ENCODE measurements at places on chromosomes 2 and 18.
A peak's percentile ranks its signal among the peaks of the same experiment; 100 is the strongest.

GRCh38 chr18:58578835-58579560, 49.9 kb downstream of the ALPK2 start:
- H3K27me3 ChIP-seq: peaks cover 15% of the 10 kb centered on the region
- peaks cover 3% of the 10 kb centered on the region for H3K36me3 ChIP-seq
- no peak for DNase-seq
- H3K27ac ChIP-seq: peak overlapping the region; percentile 77

DNA sequence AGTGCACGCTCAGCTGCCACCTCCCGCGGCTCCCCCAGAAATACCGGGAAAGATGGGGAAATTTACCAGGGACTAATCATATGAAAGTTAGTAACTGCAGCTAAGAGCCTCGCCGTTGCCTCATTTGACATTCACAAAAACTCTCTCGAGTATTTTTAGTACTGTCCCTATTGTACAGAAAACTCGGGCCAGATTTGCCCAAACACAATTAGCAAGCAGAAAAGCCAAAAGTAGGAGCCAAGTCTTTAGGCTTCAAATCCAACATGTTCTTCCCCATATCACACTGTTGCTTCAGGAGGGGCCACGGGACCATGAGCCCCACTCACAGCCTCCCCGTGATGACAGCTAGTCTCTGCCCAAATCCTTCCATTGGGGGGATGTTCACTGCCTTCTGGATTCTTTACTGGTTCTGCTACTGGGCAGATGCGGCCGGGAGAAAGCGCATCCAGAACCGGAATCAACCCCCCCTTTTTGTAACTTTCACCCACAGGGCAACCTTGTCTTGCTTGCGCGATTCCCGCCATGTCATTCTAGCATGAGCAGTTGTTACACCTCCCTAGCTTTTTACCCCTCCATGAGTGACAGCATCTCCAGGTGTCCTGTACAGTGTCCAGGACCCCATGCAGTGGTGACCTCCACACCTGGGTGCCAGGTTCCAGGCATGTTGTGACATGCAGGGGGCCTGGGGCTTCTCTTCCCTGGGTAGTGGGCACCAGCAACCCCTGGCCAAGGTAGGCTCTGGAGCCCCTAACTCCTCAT, 35.2 kb downstream of the CENPO start:
- no peak for DNase-seq
- H3K4me3 ChIP-seq: no peak overlapping the region
- peaks cover 19% of the 10 kb centered on the region for H3K4me1 ChIP-seq
- H3K36me3 ChIP-seq: peaks cover 3% of the 10 kb centered on the region

- H3K27ac ChIP-seq: peak overlapping the region; percentile 72
- H3K4me1 ChIP-seq: peaks cover 22% of the 10 kb centered on the region
- H3K4me3 ChIP-seq: peak overlapping the region; percentile 97
- peak; percentile 49 for DNase-seq
- peaks cover 9% of the 10 kb centered on the region for H3K27me3 ChIP-seq
Measured at GRCh38 chr2:158457826-158458616, 1.3 kb downstream of the PKP4 start.

DNA sequence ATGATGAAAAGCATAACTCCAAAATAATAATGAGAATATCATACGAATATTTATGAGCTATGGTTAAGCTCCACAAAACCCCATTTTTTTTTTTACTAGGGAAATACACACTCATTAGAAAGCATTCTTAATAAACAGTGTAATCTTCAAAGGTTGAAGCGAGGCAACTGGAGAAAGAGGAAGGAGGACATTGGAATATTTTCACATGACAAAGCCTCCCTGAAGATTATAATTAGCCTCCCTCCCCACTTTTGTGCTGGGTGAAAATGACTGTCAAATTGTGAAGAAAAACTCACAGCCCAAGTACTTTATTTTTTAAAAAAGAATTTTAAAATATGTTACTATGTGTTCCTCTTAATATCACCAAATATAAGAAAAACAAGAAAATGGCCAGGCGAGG, 64.1 kb upstream of the NFU1 start:
- peaks cover 16% of the 10 kb centered on the region for H3K4me1 ChIP-seq
- no peaks in the 10 kb centered on the region for H3K27me3 ChIP-seq
- H3K4me3 ChIP-seq: no peak overlapping the region
- peaks cover 9% of the 10 kb centered on the region for H3K36me3 ChIP-seq

GRCh38 chr2:71563872-71564271, 110.5 kb downstream of the DYSF start:
- H3K4me1 ChIP-seq: no peaks in the 10 kb centered on the region
- no peak overlapping the region for H3K4me3 ChIP-seq
- no peak overlapping the region for H3K27ac ChIP-seq
- H3K27me3 ChIP-seq: peaks cover 11% of the 10 kb centered on the region

- peaks cover 15% of the 10 kb centered on the region for H3K4me1 ChIP-seq
- no peak for DNase-seq
- H3K4me3 ChIP-seq: no peak overlapping the region
- H3K36me3 ChIP-seq: no peaks in the 10 kb centered on the region
- no peaks in the 10 kb centered on the region for H3K27me3 ChIP-seq
Measured at GRCh38 chr2:190352668-190353536, 9.5 kb downstream of the INPP1 start.

DNA sequence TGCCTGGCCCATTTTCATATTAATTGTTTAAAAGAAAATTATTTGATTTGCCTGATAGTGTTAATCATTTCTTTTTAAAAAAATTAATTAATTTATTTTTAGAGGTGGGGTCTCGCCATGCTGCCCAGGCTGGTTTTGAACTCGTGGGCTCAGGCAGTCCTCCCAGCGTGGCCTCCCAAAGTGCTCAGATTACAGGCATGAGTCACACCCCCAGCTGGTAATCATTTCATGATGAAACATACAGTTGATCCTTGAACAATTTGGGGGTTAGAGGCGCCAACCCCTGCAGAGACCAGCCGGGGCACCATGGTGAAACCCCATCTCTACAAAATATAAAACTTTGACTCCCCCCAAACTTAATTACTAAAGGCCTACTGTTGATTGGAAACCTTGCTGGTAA, 7.9 kb downstream of the GPN1 start:
- H3K4me1 ChIP-seq: peaks cover 18% of the 10 kb centered on the region
- peaks cover 24% of the 10 kb centered on the region for H3K36me3 ChIP-seq
- H3K4me3 ChIP-seq: no peak overlapping the region
- no peaks in the 10 kb centered on the region for H3K27me3 ChIP-seq
- no peak for DNase-seq
- no peak overlapping the region for H3K27ac ChIP-seq

DNA sequence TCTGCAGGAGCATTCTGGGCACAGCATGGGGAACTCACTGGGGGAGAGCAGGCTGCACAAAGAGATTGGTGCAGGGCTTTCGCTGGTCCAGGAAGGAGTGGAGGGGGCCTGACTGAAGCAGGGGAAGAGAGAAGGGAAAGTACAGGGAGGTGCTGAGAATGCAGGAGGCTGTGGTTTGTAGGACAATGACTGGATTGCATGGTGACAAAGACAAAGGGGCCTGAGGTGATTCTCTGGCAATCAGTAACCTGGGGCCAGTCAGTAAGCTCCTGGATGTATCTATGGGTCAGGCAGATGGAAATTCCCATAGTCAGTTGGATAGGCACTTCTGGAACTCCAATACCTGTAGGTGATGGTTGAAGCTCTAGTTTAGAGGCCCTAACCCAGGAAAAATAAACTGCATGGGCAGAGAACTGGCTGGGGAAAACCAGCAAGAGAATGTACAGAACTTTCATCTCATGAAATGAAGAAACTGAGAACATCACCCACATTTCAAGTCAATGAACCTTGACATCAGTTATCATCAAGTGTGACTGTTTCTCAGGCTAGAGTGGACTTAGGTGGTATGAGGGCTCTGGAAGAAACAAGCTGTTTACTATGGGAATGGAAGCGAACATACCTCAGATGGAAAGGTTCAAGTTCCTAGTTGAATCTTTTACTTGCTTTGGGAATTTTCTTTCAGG, 193.2 kb downstream of the TPGS2 start:
- peaks cover 28% of the 10 kb centered on the region for H3K27me3 ChIP-seq
- H3K27ac ChIP-seq: no peak overlapping the region
- H3K36me3 ChIP-seq: no peaks in the 10 kb centered on the region
- no peak for DNase-seq

- no peak overlapping the region for H3K27ac ChIP-seq
- H3K27me3 ChIP-seq: peaks cover 34% of the 10 kb centered on the region
- H3K4me3 ChIP-seq: no peak overlapping the region
- no peaks in the 10 kb centered on the region for H3K4me1 ChIP-seq
- DNase-seq: no peak
- no peaks in the 10 kb centered on the region for H3K36me3 ChIP-seq
Measured at GRCh38 chr2:173049831-173050230, 25.8 kb upstream of the MAP3K20 start.

DNA sequence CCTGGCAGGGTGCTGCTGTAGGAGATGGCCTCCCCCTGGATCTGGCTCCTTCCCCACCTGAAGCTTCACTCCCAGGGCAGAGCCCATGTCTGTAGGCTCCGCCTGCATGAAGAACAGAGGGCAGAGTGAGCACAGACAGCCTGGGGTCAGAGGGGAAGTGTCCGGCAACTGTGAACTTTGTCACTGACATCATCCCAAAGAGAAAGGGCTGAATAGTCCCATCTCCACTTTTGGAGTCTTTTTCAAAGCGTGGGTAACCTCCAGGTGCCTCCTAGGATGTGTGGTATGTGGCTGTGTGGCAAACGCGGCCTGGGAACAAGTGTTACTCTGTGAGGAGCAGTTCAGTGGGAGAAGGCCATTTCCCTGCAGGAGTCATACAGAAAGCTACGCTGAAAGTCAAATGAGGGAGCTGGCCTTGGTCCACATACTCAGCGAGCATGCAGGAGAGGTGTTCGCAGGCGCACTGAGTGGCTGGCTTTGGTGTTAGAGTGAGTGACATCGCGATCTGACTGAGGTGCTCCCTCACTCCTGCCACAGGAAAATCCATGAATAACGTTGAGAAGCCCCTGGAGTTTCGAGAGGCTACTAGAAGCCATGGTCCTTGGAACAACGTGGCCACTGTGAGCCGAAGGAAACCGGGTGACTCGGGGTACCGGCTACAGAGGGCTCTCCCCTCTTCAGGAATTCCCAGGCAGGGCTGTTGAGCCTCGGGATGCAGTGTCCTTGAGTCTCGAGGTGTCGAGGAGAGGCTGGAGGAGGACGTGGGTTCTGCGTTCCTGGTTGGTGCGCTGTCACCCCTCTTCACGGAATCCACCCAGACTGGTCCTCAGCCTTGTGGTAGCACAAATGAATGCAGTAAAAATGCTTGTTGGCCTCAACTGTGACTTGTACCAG, 54.7 kb downstream of the CABLES1 start:
- H3K4me3 ChIP-seq: no peak overlapping the region
- no peak overlapping the region for H3K27ac ChIP-seq
- no peaks in the 10 kb centered on the region for H3K27me3 ChIP-seq
- H3K4me1 ChIP-seq: peaks cover 7% of the 10 kb centered on the region
- DNase-seq: no peak

DNA sequence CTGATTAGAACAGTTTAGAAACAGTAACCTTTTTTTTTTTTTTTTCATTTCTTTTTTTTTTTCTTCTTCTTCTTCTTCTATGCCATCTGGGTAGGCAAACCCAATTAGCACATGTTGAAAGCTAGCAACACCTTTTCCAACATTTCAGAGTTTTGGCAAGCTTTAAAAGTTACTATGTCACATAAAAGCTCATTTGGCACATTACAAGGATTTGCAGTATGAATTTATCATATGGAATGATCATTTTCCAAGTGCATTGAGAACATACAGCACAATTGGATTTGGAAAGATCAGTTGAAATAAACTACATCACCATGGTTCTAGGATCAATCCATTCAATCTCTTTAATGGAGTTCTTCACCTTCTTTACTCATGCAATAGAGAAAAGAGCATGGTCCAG, 847.0 kb downstream of the LRRTM4 start:
- no peak overlapping the region for H3K4me3 ChIP-seq
- no peak overlapping the region for H3K27ac ChIP-seq
- H3K27me3 ChIP-seq: no peaks in the 10 kb centered on the region
- H3K36me3 ChIP-seq: no peaks in the 10 kb centered on the region

- no peaks in the 10 kb centered on the region for H3K4me1 ChIP-seq
- H3K27me3 ChIP-seq: peaks cover 29% of the 10 kb centered on the region
- DNase-seq: no peak
- peaks cover 2% of the 10 kb centered on the region for H3K36me3 ChIP-seq
Measured at GRCh38 chr18:21162786-21163185, 51.2 kb upstream of the ROCK1 start.

- H3K36me3 ChIP-seq: no peaks in the 10 kb centered on the region
- no peaks in the 10 kb centered on the region for H3K4me1 ChIP-seq
- no peaks in the 10 kb centered on the region for H3K27me3 ChIP-seq
- no peak for DNase-seq
- H3K27ac ChIP-seq: no peak overlapping the region
Measured at GRCh38 chr18:33146014-33146413, 294.5 kb downstream of the CCDC178 start.

- no peak for DNase-seq
- no peak overlapping the region for H3K4me3 ChIP-seq
- peaks cover 4% of the 10 kb centered on the region for H3K27me3 ChIP-seq
- no peaks in the 10 kb centered on the region for H3K36me3 ChIP-seq
Measured at GRCh38 chr2:199144036-199144435, 313.7 kb downstream of the SATB2 start.

DNA sequence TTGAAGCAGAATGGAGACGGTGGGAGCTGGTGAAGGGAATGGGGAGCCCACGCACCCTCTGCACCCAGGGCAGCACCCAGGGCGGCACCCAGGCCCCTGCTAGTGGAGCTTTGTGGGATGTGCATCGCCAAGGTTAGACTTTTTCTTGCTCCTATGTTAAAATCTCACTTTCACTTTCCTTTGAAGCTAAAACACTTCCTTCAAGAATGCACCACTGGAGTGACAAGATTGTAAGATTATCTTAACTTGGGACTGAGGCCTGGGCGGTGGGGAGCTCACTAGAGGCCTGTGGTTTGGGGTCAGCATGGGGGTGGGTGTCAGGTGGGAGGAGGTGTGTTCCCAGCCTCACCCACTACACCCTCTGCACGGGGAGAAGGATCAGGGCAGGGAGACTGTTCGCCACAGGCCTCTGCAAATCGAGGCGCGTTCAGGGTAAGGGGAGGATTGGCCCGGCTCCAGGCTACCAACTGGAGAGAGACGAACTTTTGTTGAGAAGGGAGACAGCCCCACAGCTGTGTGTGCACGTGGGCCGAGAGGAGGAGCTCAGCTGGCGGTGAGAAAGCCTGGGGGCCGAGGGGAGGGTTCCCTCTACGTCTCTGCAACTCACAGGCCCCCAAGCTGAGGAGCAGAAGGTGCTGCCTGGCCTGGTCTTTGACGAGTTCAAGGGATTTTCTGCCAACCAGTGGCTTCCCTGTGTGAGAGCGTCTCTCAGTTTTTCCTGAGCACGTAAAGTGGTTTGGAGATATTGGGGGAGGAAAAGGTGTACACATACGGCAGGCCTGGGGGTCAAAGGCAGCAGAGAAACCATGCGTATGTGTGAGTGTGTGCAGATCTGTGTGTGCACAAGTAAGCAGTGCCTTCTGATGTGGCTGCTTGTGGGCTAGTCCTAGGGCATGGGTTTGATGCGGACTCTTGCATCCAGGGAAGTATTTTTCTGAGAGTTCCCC, 147.7 kb downstream of the KLHL29 start:
- H3K4me1 ChIP-seq: peaks cover 18% of the 10 kb centered on the region
- no peaks in the 10 kb centered on the region for H3K36me3 ChIP-seq
- H3K27me3 ChIP-seq: no peaks in the 10 kb centered on the region
- peak overlapping the region; percentile 94 for H3K4me3 ChIP-seq
- DNase-seq: no peak

GRCh38 chr2:8304821-8305766, 376.8 kb upstream of the ID2 start:
- H3K4me1 ChIP-seq: peaks cover 75% of the 10 kb centered on the region
- H3K36me3 ChIP-seq: no peaks in the 10 kb centered on the region
- no peak overlapping the region for H3K4me3 ChIP-seq
- no peaks in the 10 kb centered on the region for H3K27me3 ChIP-seq

- H3K36me3 ChIP-seq: peaks cover 2% of the 10 kb centered on the region
- H3K4me1 ChIP-seq: peaks cover 17% of the 10 kb centered on the region
- peak overlapping the region; percentile 95 for H3K27ac ChIP-seq
- peaks cover 6% of the 10 kb centered on the region for H3K27me3 ChIP-seq
- no peak for DNase-seq
Measured at GRCh38 chr2:75710220-75710576, 517 bp downstream of the GCFC2 start.
